ENCODE measurements at places on chromosomes 1 and 21. TPM values are rescaled to one million over a fixed set of nuclear protein-coding genes. Genes with fewer than 3 reads are reported as not detected.

The GPR52 gene
- polyA plus RNA-seq: not detected

- peak; percentile 60 for DNase-seq
Observed at GRCh38 chr1:53372501-53372951, 44.7 kb upstream of the LRP8 start.

GRCh38 chr1:227915564-227916553 lies 31.9 kb downstream of the WNT9A start:
- DNase-seq: no peak

The CD84 gene
- 0.41 TPM for polyA plus RNA-seq

The OR2L8 gene
- not detected for polyA plus RNA-seq

- DNase-seq: peak; percentile 19
Observed at GRCh38 chr1:228035844-228036243, 29.0 kb downstream of the WNT3A start.

DNA sequence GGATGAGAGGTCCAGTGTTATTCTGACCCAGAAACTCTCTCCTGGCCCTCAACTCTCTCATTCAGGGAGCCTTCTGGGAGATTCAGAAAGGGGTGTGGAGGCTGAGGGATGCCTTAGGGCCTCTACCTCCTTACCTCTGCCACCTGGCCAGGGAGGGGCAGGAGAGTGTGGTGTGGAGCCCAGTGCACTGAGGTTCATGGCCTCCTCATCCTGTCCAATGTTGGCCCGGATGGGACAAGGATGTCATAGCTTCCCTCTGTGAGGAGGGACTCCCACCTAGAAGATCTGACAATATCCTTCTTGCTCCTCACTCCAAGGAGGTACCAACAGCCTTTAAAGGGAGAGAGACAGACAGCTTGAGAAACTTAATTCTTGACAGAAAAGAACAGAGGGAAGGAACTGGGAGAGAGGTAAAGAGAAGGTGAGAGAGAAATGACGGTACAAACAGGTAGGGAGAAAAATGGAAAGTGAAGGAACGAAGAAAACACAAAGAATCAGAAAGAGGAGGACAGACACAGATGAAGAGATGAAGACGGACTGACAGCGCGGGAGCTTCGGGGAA lies 779 bp downstream of the BEND5 start:
- no peak for DNase-seq

DNA sequence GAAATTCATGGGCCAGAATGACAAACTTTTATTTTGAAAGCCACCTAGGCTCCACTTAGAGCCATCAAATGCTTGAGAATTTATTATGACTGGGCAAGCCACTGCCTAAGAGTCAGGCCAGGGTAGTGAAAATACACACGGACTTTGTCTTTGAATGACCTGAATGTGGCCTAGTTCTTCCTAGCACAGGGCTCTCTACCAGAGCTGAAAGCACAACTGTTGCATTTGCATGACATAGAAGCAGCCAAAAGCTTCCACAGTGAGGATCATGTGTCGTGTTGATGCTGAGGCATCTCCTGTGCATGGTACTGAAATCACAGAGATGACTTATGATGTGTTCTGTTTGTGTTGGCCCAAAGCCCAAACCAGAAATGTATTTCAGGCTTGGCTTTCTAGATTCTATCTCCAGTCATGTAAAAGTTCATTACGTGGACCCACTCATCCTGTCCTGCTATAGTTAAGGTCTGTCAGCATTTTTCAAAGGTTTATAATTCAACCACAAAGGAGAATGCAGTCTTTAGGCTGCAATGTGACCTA lies 164.0 kb upstream of the UBE2U start:
- no peak for DNase-seq

DNA sequence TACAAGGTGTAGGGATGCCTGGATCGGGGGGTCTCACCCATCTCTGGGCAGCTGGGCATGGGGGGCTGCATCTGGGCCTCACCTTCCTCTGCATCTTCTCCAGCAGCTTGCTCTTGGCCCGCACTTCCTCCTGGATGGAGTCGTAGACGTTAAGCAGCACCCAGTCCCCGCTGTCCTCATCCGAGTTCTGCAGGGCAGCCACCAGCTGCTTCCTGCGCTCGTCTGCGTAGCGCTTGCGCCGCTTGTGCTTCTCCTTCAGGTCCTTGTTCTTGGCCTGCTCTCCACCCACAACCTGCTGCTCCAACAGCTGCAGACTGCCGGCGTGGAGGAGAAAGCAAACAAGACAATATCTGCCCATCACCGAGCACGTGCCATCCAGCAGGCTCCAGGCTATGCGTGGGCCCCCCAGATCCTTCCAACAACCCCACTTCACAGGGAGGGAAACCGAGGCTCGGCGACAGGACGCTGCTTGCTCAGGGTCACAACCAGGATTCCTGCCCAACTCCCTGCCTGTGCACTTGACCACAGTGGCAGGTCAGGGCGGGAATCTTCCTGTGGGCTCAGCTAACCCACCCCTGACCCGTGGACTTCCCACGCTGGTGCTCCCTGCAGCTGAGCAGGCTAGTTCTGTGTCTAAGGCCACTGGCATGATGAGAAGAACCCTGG lies 21.5 kb upstream of the DDOST start:
- peak; percentile 69 for DNase-seq

The NTRK1 gene
- polyA plus RNA-seq: 0.56 TPM

DNA sequence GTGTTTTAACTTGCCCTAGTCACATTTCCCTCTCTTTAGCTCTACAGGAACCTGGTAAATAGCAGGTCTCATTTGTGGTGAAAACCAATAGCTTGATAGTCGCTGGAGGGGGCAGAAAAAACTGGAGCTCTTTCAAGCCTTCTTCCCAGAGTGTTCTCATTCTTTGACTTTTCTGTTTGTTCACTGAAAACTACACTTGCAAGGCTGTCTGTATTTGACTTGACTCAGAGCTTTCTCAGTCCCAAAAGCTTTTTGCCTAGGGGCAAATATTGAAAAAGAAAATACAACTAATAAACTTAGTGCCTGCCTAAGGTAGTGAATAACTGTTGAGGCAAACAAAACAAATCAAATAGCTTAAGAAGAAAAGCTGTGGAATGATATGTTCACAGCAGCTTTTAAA lies 217.1 kb upstream of the CHRM3 start:
- DNase-seq: no peak

DNA sequence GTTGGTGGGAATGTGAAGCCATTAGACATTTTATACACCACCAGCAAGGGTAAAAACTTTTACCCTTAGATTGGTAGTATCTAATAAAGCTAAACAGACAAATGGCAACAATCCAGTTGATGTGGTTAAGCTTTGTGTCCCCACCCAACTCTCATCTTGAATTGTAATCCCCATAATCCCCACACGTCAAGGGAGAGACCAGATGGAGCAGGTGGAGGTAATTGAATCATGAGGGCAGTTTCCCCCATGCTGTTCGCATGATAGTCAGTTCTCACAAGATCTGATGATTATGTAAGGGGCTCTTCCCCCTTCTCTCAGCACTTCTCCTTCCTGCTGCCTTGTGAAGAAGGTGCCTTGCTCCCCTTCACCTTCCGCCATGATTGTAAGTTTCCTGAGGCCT lies 602.3 kb downstream of the NUF2 start:
- DNase-seq: no peak

DNA sequence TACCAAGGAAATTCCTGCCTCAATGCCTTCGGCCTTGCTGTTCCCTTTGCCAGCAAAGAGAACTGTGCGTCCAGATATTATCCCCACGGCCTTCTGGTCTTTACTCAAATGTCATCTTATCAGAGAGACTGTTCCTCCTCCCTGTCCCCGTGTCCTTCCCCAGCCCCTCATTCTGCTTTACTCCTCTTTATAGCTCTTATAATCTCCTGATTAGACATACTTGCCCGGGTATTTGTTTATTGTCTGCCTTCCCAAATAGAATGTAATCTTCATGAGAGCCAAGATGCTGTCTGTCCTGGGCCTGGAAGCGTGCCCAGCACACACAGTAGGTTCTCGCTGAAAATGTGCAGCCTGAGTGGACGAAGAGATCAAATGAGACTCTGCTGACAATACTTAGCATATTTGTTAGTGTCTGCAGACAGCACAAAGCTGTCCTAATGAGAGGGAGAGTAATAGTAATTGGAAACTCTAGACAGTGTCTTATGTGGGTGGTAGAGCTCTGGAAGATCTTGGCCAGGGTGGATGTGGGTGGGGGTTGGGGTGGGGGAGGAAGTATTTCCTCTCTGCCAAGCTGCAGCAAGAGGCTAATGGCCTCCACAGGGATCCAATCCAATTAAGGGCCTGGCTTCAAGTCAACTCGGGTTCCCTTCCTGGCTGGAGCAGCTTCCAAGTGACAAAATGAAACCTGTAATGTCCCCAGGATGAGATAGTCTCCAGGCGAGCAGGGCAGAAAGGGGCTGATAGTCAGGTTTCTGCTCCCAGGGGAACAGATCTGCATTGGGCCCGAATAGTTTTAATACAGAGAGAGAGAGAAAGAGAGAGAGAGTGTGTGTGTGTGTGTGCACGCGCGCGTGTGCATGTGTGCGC lies 9.5 kb upstream of the CLIC4 start:
- peak; percentile 52 for DNase-seq

DNA sequence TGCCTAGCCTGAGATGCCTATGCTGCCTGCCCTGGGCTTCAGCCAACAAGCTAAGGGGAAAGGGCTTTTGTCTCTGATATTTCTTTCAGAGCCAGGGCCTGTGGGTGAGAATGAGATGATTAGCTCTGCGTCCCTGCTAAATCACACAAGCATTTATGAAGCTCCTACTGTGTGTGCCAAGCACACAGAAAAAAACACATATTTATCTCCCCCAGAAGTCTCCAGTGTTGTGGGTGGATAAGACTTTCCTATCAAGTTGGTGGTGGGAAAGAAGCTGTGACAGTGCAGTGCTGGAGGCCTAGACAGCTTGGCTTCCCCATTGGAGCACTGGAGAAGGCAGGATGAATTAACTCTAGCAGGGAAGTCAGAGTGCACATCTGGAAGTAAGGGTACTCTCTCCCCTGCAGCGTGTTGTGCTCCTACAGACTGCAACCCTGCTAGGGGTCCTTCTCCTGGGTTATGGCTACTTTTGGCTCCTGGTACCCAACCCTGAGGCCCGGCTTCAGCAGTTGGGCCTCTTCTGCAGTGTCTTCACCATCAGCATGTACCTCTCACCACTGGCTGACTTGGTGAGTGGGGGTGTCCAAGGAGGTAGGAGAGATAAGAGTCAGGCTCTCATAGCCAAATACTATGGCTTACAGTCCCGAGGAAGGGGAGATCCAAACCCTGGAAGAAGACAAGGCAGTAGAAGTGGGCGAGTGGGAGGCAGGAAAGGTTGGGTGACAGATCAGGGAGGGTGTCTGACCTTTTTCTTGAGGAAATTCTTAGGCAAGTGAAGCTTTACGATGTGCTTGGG lies 1.7 kb downstream of the SLC50A1 start:
- no peak for DNase-seq

GRCh38 chr1:109269212-109269980 lies 13.5 kb downstream of the PSRC1 start:
- peak; percentile 73 for DNase-seq

The PRAMEF6 gene
- polyA plus RNA-seq: not detected

- no peak for DNase-seq
Observed at GRCh38 chr1:56414728-56415224, 164.6 kb downstream of the PLPP3 start.

The HES5 gene
- not detected for polyA plus RNA-seq

DNA sequence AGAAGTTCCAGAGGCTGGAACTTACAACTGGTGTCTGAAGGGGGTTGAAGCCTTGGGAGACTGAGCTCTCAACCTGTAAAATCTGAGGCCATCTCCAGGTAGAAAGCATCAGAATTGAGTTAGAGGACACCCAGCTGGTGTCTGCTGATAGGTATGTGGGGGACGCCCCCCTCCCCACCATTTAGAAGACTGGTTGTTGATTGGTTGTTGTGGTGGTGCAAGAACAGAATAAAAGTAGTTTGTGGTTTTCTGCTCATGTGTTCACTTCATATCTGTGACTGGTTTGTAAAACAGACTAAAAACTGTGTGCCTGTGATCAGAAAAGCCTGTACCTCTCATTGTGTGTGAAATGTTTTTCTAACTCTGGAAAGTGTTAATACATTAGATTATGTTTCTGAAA lies 33.2 kb upstream of the PDE4B start:
- no peak for DNase-seq

The LENEP gene
- not detected for polyA plus RNA-seq

The RGS1 gene
- 23.3 TPM for polyA plus RNA-seq

The RIPPLY3 gene
- not detected for polyA plus RNA-seq

The GJA4 gene
- 21.0 TPM for polyA plus RNA-seq

The OR10J1 gene
- not detected for polyA plus RNA-seq

DNA sequence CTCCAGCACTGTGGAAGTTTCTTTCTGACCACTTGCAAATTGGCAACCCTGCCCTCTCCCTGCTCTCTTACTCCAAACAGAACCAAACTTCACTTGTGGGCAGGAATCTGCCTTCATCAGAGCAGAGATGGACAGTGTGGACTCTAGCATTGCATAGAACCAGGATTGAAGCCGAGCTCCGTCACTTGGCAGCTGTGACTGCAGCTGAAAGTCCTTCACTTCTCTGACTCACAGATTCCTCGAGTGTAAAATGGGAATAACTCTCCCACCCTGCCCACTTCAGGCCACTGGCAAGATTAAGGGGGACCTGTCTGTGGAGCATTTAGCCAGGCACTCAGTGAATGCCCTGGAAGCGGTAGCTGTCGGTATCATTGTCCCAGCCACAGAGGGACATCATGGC lies 75.7 kb upstream of the ZBTB40 start:
- DNase-seq: no peak

- no peak for DNase-seq
Observed at GRCh38 chr1:207965392-207966387, 54.8 kb upstream of the CD34 start.

The EXTL1 gene
- not detected for polyA plus RNA-seq

DNA sequence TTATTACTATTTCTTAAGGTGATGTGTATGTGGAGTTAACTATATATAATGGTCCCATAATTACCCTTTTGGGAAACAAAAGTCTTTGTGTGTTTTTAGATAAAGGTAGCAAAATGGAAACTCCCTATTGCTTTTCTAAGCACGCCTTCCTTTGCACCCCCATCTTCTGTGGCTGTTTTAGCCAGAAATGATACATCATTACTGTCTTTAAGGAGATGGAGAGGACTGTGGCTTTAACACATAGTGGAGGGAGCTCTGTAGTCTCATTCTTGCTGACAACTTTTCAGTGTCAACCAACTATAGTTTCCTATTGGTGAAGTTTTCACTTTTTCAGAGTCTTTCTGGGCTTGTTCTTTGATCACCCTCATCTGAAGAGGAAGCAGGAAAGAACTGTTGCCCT lies 1.0 kb downstream of the APOBEC4 start:
- DNase-seq: no peak

DNA sequence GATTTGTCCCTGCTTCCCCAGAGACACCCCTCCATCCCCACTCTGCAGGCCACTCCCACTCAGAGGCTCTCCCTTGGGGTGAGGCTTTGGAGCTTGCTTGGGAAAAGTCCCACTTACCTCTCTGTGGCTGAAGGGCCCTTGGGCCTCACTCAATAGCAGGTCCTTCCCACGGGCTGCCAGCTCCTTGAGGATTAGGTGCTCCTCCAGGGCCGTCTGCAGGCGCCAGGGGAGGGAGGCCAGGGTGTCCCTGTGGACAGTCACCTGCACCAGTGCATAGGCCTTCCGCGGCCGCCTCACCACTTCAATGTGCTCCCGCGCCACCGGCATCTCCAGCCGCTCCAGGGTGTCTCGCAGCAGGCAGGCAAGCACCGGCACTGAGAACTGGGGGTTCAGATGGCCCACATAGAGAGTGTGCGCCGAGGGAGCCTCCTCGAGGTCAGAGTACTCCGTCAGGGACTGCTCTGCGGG lies 1.4 kb downstream of the SLFNL1 start:
- DNase-seq: no peak
